MM.1S (cell line): ENCODE measurements at places on chromosomes 5 and 9.

- DNase-seq, result no peak
Measured at GRCh38 chr5:149254506-149254905, 17.2 kb upstream of the AFAP1L1 start.

- DNase-seq, result no peak
Measured at GRCh38 chr5:5037674-5038073, 102.5 kb upstream of the ADAMTS16 start.

DNA sequence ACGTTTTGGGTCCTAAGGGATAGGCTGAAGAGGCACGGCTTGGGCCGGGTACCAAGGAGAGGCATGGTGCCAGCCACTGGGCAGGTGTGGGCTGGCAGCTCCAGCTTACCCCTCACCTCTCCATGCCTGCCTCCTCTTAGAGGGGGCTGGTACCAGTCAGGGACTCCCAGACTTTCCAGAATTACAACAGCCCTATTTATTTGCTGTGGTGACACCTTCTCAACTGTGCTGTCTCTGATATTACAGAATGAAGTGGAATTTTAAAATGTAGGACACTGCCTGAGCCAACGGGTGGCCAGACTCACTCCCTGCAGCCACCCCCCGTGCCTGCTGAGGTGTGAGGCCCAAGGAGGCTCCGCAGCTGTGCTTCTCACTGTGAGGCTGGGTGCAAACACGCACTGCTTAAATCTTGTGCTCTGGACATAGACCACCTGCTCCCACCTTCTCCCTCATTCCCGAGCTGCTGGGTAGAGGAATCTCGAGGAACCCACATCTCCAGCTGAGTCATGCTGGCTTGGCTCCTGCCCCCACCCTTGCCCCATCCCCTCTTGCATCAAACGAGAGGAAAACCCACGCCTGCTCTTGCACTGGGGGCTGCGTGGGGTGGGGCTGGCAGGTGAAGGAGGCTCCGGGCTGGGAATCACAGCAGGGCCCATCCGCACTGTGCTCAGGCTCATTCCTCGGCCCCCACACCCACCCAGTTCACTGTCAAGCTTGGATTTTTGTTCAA is 47.9 kb downstream of the PRRT1B start:
- no peak for DNase-seq

DNA sequence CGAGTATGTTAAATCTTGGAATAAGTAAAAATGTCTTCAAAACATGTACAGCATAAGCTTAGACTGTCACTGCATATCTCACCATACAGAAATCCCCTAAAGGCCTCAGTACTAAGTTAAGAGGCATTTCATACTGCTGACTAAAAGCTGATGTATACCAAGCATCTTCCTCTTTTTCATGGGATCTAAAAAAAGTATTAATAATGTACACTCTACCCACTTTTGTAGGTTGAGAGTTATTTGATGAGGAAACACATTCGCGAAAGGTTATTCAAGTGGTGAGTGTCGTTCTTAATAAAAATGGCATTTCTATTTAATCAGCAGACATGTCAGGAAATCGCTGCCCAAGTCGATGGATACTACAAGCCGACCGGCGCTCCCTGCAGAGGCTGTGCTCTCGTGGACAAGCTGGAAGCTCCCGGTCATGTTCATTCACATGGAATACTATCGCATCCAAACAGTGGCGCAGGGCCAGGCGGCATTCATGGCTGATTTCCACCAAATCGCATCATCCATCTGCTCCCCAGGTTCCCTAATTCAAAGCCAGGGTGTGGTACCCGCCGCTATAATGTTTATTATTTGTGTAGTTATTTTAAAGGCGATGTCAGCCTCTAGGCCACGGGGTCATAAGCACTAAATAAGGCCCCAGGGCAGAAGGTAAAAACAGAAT is 724 bp downstream of the SGTB start:
- DNase-seq, result no peak

- DNase-seq, result peak; percentile 84
Measured at GRCh38 chr5:57499262-57500050, 16.8 kb upstream of the ACTBL2 start.

DNA sequence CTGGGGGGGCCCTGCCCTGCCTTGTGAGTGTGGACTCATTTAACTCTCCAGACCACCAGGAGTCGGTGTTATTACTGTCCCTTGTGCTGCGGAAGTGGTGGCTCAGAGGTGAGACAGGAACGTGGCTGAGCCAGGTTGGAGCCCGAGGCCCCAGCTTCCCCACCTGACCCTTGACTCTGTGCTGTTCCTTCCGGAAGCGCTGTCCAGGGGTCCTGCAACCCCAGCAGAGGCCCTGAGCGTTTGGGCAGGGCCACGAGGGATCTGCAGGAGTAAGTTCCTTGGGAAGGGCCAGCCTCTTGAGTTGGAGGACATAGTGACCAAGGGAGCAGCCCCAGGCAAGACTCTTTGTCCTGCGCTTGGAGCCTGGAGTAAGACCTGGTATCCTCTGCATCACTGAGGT is 99.6 kb downstream of the RXRA start:
- no peak for DNase-seq

DNA sequence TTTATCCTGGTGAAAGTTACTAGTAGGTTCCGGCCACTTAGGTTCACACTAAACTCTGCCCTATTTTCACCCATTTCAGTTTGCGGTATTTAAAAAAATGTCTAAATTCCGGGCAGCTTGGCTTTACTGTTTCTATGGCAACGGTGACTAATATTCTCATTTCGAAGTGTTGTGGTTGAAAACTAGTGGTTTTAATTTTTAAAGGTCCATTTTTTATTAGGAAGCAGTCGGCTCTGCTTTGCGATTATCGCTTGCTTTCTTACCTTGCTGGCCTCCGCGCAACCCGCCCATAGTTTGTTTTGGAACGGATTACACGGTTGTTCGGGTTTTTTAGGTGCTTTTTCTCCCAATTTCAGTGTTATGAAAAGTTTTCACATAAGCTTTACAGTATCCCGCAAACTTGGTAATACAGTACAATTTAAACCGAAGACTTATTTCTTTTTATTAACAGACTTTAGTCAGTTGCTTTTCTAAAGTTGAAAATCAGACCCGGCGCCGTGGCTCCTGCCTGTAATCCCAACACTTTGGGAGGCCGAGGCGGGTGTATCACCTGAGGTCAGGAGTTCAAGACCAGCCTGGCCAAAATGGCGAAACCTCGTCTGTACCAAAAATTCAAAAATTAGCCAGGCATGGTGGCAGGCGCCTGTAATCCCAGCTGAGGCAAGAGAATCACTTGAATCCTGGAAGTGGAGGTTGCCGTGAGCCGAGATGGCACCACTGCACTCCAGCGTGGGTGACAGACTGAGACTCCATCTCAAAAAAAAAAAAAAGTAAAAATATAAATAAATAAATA is 1.6 kb downstream of the KDM4C start:
- peak; percentile 93 for DNase-seq

DNA sequence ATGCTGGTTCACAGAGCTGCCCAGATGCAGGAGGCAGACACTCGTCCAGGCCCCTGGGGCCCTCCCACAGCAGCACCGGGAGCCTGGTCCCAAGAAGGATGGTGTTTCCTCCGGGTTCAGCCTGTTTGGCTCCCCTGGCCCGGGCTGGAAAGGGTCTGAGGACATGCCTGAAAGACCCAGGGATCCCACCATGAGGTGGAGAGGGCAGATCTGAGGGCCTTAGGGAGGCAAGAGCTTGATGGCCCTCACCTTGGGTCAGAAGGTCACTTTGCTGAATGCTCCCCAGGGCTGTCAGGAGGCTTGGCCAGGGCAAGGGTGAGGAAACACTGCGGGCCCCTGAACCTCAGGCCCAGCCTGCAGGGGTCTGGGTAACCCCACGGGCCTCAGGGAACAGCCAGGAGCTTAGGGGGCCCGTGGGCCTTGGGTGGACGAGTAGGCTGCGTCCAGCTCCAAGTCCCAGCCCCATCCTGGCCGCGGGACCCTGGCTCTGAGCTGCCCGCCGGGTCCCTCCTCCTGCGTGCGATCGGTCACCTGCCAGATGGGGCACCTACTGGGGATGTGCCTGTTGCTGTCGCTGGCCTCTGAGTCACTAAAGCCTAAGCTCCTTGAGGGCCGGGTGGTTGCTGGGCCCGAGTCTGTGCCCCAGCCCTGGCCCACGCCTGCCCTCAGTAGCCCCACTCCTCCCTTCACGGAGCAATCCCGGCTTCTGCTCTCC is 106.2 kb downstream of the ZNF354C start:
- DNase-seq, result no peak

DNA sequence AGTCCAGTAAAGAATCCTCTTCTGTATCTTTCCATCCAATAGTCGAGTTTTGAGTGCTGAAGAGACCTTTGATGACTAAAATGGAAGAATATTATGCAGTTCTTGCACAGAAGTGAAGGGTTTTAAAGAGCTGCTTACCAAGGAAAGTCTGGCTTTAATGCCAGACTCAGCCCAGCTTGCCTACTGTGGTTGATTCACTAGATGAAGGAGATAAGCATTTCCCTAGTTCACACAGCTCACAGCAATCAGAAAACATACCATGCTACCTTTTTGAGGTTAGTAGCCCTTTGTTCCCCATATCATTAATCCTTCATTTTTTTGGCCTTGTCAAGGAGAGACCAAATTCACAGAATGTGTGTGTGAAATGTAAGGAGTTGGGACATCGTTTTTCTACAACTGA is 15.3 kb downstream of the IFNA5 start:
- DNase-seq, result no peak

- no peak for DNase-seq
Measured at GRCh38 chr9:86643946-86644674, 289.9 kb upstream of the TUT7 start.

DNA sequence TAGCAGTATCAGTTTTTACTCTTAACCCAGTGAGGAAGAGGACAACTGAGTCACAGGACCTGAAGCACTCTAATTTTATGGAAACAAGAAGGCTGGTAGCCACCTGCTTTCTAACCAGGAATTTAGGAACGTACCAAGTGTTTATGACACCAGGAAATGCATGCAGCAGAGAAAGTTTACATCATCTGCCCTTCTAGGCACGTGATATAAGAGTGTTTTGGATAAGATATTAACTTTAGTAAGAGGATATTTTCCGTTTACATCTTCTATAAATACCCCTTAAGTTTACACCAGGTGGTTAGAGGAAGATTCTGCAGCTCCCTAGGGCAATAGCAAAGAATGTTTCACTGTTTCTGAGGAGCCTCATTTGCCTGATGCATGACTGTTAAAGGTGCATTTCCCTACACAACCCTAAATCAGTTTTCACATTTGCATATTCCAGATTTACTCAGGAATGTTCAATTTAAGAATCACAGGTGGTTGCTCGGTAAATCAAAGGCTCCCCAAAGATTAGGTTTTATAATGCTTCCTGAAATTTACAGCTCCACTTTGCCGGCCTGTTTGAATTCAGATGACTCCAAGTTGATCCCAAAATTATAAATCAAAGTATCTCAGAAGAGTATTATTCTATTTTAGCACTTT is 1.8 kb downstream of the TSC1 start:
- no peak for DNase-seq

GRCh38 chr5:95304711-95305110 is 19.8 kb upstream of the MCTP1 start:
- DNase-seq, result no peak

- DNase-seq, result no peak
Measured at GRCh38 chr9:127841087-127841835, 13.2 kb downstream of the ENG start.

- no peak for DNase-seq
Measured at GRCh38 chr5:39998518-39998917, 573.7 kb upstream of the DAB2 start.

GRCh38 chr5:9932770-9933169 is 302.6 kb upstream of the TAS2R1 start:
- DNase-seq, result no peak

DNA sequence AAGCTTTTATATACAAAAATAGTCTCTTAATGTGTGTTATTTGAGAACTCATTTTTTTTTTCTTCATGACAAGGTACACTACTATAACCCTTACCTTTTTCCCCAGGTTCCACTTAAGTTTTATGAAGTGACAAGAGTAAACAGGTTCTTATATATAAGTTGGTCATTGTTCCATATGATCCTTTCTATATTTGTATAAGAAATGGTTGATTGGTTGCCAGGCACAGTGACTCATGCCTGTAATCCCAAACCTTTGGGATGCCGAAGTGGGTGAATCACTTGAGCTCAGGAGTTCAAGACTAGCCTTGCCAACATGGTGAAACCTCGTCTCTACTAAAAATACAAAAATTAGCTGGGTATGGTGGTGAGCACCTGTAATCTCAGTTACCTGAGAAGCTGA is 108.3 kb downstream of the PCSK1 start:
- DNase-seq, result no peak

- DNase-seq, result no peak
Measured at GRCh38 chr5:92605591-92605990, 975.4 kb downstream of the NR2F1-AS1 start.

- peak; percentile 12 for DNase-seq
Measured at GRCh38 chr9:86126998-86127972, 27.9 kb upstream of the GOLM1 start.

DNA sequence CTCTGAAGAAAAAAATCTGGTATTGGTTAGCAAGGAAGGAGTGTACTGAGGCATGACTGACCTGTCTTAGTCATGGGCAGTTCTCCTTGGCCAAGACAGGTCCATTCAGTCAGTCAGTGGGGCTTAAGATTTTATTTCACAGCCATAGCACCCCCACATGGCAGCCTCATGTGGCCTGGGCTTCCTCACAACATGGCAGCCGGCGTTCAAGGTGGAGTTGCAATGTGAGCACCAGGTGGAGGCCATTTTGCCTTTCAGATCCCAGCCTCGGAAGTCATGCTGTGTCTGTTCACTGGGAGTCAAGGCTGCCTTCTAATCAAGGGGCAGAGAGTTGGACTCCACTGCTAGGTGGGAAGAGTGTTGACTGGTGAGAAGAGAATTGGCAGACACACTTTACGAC is 10.3 kb upstream of the CARD19 start:
- DNase-seq, result no peak

DNA sequence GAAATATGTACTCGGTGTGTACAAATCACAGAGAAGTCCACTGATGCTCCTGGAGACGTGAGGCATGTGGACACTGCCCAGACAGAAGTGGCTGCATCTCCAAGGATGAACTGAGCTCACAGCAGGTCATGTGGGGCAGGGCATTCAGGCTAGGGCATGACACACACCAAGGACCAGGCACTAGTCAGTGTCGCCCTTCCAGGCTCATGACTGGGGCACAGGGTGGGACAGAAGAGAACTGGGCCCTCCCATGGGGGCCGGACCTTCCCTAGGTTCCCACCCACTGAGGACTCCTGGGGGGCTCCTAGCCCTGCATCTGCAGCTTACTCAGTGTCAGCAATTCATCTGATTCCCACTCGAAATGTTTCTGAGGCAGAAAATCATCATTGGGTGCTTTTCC is 256.8 kb upstream of the IRX4 start:
- DNase-seq, result no peak

GRCh38 chr9:27088981-27089380 is 20.0 kb upstream of the TEK start:
- no peak for DNase-seq

DNA sequence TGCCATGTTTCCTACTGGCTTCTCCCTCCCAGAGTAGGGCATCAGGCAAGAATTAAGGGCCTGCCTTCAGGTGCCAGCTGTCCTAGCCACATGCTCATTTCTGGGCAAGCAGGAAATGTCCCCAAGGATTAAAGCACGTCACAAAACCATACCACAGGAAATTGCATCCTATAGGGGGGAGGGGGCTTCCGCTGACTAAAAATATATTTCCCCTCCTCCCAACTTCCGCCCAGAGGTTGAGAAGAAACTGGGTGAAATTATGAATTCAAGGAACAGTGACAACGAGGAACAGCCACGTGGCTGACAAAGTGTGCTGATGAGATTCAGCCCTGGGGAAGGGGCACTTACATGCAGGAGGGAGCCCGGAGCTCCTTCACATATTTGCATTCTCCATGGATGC is 4.1 kb downstream of the HBEGF start:
- peak; percentile 66 for DNase-seq

GRCh38 chr5:122181863-122182262 is 52.5 kb downstream of the ZNF474 start:
- DNase-seq, result no peak
